Activated T-cell treated with anti-CD3 and anti-CD28 coated beads, Interleukin-2, amount 50 U/mL, for 72 hours (primary cell): ENCODE measurements at places on chromosomes 7 and 10. TPM values are rescaled to one million over a fixed set of nuclear protein-coding genes. Genes with fewer than 3 reads are reported as not detected.

Gene C10orf71
- not detected for total RNA-seq

Gene KAZALD1
- 0.53 TPM for total RNA-seq

Gene GRM8
- total RNA-seq, result not detected

Gene CALCR
- not detected for total RNA-seq

Gene MSMB
- not detected for total RNA-seq

Gene NPFFR1
- 0.02 TPM for total RNA-seq

Gene IGF2BP3
- total RNA-seq, result 2.0 TPM

Gene LRRD1
- not detected for total RNA-seq

Gene CFAP46
- total RNA-seq, result 0.16 TPM

Gene ENTPD1
- 0.53 TPM for total RNA-seq

Gene NCF1
- total RNA-seq, result 1.8 TPM

Gene IKZF1
- 504 TPM for total RNA-seq

Gene TNS3
- 1.2 TPM for total RNA-seq

Gene C10orf95
- total RNA-seq, result not detected

Gene PNLIPRP1
- not detected for total RNA-seq

Gene MRPS24
- 100 TPM for total RNA-seq

Gene TRPV5
- not detected for total RNA-seq

Gene CNPY1
- not detected for total RNA-seq

Gene GRM3
- total RNA-seq, result not detected

Gene ABLIM1
- total RNA-seq, result 186 TPM

Gene MYH16
- total RNA-seq, result not detected

Gene KIF5B
- 74.4 TPM for total RNA-seq

Gene AVPI1
- 1.8 TPM for total RNA-seq

Gene GTF2I
- 118 TPM for total RNA-seq

Gene MOSPD3
- 12.6 TPM for total RNA-seq

Gene TRPV6
- total RNA-seq, result 0.05 TPM

Gene OPN1SW
- total RNA-seq, result not detected

Gene FAM237B
- total RNA-seq, result not detected

Gene ZNF239
- total RNA-seq, result 1.3 TPM

Gene STN1
- total RNA-seq, result 52.0 TPM

Gene PRLHR
- total RNA-seq, result not detected

Gene GIMAP6
- total RNA-seq, result 41.6 TPM

Gene NPY4R
- total RNA-seq, result not detected

Gene GBX1
- total RNA-seq, result not detected

Gene TBX20
- total RNA-seq, result 0.16 TPM

Gene TCAF2
- total RNA-seq, result 44.7 TPM

Gene COBL
- total RNA-seq, result not detected

Gene CCZ1B
- 108 TPM for total RNA-seq

Gene CLDN4
- 0.34 TPM for total RNA-seq

Gene SPOCK2
- 291 TPM for total RNA-seq

Gene HYAL4
- 0.48 TPM for total RNA-seq

Gene ADAM8
- total RNA-seq, result 156 TPM

Gene PTF1A
- total RNA-seq, result not detected

Gene TMEM273
- total RNA-seq, result 88.0 TPM

Gene TAS2R41
- total RNA-seq, result not detected

Gene AKR1C8
- total RNA-seq, result not detected

Gene CPA4
- total RNA-seq, result 0.32 TPM

Gene MMD2
- not detected for total RNA-seq

Gene PTCD1
- total RNA-seq, result 8.9 TPM

Gene CTAGE6
- 0.79 TPM for total RNA-seq

Gene SPDYE9
- not detected for total RNA-seq

Gene JCAD
- total RNA-seq, result 0.05 TPM

Gene CACNB2
- not detected for total RNA-seq

Gene PRRT4
- total RNA-seq, result 0.14 TPM

Gene GRID2IP
- total RNA-seq, result 0.28 TPM

Gene TLL2
- 0.09 TPM for total RNA-seq

Gene PIK3CG
- 18.7 TPM for total RNA-seq
